LNCaP clone FGC (cell line): ENCODE measurements at places on chromosomes 6 and 20.
A peak's percentile ranks its signal among the peaks of the same experiment; 100 is the strongest.

DNA sequence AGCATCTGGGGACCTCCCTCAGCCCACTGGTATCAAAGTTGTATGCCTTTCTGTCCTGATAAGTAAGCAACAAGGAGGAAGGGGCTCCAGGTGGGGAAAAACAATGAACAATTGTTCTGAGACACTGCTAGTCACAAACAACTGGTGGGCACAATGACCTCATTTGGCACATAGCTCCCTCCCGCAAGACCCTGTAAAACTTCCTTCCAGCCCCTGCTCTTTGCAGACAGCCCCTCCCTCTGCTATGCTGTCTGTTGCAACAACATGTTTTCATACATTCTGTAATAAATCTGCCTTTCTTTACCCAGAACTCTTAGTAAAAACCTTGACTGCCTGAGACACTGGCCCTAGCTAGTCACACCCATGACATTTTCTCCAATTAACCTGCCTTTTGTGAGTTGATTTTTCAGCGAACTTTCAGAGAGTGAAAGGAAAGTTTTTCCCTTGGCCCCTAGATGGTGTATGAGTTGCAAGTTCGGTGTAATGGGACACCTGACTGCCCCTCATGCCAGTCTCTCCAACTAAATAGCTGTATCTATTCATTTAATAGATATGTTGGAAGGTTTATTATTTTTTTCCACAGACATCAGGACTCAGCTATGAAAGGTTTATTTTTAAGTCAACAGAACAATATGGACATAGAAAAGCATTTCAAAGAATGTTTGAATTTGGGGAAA lies 142.3 kb upstream of the SLC22A16 start:
- peak; percentile 62 for DNase-seq

DNA sequence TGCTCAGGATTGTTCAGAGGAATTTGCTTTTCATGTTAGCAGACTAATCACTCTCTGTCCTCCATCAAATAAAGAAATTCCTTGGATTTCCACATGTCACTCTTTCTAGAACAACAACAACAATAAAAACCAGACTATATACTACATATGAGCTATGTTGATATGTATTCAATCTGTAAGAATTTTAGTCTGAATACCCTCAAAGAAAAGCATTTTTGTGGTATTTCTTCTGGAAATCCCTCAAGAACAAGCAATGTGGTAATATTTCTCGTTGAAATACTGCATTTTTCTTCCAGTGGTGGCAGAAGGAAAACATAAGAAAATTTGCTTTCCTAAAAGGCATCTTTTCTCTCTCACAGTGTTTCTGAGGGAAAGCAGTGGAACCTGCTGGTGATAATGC lies 312.6 kb upstream of the RSPO3 start:
- DNase-seq, result no peak

- DNase-seq, result peak; percentile 6
Measured at GRCh38 chr6:18595774-18596530, 208.8 kb downstream of the RNF144B start.

DNA sequence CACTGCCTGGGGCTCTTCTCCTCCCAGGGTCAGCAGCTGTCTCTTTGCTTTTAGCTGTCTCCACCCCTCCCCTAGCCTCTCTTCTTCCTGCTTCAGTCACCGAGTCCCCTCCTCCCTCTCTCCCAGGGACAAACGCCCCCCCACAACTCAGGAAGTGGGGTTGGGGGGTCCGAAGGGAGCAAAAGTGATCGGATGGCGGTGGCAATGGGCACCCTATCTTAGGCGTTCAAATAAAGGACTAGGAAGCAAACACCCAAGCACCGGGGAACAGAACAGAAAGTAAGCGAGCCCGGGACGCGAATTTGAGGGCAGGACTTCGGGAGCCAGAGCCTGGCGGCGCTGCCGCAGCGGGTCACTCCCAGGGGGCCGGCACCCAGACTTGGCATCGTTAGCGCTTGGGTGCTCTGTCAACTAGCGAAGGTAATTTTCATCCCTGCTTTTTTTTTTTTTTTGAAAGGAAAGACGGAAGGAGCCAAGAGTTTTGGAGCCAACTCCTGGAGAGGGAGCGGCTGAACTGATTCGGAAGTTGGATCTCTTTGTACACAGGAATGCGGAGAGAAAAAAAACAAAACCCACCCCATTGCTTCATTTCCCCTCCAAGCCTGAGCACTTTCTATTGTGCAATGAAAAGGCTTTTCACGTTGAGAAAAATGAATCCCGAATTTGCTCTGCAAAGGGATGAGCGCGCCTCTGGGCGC lies 815 bp upstream of the ITPR3 start:
- no peak for DNase-seq

DNA sequence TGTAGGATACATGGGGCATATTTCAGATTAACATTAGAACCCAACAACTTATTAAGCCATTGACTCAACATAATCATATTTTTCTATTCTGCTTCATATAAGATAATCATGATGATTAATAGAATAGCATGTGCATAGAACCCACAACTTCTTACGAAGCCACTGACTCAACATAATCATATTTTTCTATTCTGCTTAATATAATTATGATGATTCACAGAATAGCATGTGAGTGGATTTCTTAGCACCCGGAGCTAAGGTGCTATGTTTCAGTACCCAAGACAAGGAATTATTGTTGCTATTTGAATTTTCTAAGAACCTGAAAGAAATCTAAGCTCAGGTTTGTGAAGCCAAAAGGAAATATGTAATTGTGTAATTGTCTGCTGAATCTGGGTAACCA lies 96.8 kb downstream of the TENT5A start:
- DNase-seq, result no peak

GRCh38 chr20:50813801-50814200 lies 18.9 kb downstream of the BCAS4 start:
- DNase-seq, result no peak

GRCh38 chr6:90730151-90730673 lies 143.3 kb upstream of the MAP3K7 start:
- no peak for DNase-seq

- no peak for DNase-seq
Measured at GRCh38 chr20:46764068-46764467, 54.6 kb downstream of the SLC2A10 start.

DNA sequence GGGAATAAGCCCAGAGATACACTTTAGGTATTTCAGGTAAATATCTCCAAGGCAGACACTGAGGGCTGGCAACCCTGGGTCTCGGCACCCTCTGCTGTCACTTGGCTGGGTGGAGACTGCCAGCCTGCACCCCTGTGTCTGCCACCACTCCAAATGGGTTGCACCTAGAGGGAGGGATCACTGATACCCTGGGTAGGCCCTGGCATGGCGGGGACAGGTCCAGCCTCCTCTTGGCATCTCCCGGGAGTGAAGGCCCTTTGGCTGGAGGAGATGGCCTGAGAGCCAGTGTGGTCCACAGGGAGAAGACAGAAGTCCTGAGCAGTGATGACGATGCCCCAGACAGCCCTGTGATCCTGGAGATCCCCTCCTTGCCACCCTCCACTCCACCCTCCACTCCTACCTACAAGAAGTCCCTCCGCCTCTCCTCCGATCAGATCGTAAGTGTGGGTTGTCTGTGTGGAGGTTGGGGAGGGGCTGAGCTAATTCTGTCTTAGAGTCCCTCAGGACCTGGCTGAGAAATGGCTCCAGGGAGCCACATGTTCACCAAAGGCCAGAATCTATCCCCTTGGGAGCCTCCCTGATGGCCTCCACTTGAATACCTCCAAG lies 10.9 kb downstream of the EMILIN3 start:
- DNase-seq, result no peak

GRCh38 chr20:10654630-10655029 lies 19.2 kb downstream of the JAG1 start:
- peak; percentile 62 for DNase-seq

- no peak for DNase-seq
Measured at GRCh38 chr20:48749437-48749836, 78.4 kb downstream of the PREX1 start.

DNA sequence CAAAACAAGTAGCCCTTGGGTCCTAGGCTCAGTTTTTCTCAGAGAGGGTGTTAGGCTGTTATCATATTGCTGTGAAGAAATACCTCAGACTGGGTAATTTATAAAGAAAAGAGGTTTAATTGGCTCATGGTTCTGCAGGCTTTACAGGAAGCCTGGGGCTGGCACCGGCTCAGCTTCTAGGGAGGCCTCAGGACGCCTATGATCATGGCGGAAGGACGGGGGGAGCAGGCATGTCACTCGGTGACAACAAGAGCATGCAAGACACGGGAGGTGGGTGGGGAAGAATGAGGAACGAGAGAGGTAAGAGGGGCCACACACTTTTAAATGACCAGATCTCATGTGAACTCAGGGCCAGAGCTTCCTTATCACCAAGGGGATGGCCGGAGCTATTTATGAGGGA lies 26.9 kb downstream of the CDH26 start:
- no peak for DNase-seq

- DNase-seq, result no peak
Measured at GRCh38 chr6:149033454-149033853, 284.1 kb upstream of the TAB2 start.

- DNase-seq, result peak; percentile 11
Measured at GRCh38 chr6:111950661-111951496, 77.6 kb upstream of the FYN start.

DNA sequence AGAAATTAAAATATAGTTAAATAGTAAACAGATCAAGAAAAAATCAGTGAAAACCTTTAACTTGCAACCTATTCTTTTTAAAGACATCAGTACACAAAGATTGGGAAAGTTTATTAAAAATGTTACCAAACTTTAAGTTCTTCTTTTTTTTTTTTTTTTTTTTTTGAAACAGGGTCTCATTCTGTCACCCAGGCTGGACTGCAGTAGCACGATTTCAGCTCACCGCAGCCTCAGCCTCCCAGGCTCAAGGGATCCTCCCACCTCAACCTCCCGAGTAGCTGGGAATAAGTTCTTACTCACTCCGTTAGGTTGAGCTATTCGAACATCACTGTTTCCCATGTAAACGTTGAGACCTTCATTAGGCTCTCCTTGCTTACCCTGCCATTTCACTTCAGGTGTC lies 5.6 kb downstream of the MAP3K5 start:
- DNase-seq, result no peak

- DNase-seq, result no peak
Measured at GRCh38 chr20:23507346-23507745, 16.4 kb downstream of the CST8 start.

DNA sequence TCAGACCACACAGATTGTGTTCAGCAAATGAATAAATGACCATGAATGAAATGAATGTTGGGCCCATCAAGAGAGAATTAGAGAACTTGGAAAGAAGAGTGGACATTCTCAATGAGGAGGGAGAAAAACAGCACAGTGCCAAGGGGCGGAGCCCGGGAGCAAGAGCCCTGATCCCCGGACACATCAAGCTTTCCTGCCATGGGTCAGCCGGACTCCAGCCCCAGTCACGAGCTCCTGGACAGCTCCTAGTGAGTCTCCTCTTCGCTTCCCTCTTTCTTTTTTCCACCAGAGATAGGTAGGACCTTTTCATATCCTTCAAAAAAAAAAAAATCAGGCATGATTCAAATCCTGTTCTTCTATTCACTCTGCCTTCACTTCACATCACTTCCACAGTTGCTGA lies 274.2 kb downstream of the NRN1 start:
- DNase-seq, result no peak

- no peak for DNase-seq
Measured at GRCh38 chr6:34317172-34317477, 68.3 kb upstream of the SMIM29 start.

GRCh38 chr6:36712816-36713215 lies 15.2 kb downstream of the RAB44 start:
- DNase-seq, result no peak

GRCh38 chr6:128519132-128519930 lies 1.1 kb downstream of the PTPRK start:
- no peak for DNase-seq

DNA sequence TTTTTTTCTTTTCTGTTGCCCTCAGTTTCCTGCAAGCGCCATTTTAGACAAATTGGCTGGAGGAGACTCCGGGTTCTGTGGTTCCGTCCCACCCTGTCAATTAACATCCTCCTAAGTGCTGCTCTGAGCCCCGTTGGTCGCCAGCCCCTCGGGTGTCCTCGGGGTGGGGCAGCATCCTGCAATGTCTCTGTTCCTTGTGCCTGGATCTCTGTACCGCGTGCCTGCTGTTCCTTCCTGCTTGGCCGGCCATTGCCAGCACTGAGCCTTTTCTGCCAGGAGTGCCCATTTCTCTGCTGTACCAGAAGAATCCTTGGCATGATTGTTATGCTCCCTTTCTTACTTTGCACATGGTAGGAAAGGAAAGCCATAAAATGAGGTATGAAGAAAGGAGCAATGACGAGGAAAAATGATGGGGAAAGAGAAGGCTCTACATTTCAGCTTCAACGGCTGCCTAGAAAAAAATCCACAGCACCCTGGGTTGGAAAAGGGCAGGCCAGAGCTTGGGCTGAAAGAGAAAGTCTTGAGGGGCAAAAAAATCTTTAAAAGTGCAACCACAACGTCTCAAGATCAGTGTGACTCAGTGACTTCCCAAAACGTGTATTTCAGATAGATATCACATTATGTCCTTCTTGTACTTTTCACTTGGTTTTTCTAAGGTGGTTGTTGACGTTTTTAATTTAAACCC lies 256.7 kb downstream of the CLIC5 start:
- DNase-seq, result no peak

DNA sequence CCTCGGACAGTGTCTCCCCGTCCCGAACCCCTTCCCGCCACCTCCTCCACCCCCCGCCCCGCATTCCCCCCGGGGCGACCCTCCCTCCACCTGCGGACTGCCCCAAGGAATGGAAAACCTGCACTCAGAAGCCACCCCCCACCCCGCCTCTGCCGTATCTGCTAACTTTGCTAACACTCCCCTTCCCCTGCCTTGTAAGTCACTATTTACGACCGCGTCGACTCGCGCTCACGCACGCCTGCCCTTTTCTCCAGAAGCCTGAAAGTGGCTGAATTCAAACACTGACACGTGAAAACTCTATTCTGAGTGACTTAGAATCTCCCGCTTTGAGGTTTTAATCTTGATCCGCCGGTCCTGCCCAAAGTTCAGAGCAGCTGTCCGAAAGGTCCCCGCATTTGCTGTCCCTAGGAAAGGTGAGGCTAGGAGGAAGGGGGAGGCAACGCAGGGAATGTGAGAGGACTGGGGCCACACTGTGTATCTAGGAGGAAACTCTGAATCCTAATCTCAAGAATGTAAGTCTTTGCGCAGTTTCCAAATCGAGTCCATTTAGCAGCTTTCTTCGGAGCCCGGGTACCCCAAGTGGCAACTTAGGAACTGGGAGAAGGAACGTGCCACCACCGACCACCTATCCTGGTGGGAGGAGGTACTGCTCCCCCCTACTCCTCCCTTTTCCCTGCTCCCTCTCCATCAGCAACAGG lies 9.3 kb upstream of the POU3F2 start:
- no peak for DNase-seq

DNA sequence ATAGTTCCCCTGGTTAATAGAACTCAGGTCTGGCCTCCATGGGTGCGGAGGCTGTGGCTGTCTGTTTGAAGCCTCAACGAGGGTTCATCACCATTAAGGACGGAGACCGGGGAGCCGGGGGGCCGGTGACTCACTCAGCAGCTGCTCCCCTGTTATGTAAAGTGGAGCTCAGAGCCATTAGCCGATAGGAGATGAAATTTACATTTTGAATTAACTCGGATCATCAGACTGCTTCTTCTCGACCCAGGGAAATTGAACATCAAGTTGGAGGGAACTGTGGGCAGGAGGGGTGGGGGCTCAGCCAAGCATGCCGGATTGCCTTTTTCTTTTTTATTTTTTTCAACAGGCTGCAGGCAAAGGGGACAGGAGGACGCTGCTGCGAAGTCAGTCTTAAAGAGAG lies 12.3 kb downstream of the PCK1 start:
- no peak for DNase-seq

- peak; percentile 63 for DNase-seq
Measured at GRCh38 chr6:99563056-99563723, 5.3 kb downstream of the CCNC start.
